ENCODE measurements at places on chromosomes 13 and 19. TPM values are rescaled to one million over a fixed set of nuclear protein-coding genes. Genes with fewer than 3 reads are reported as not detected.

The TPT1 gene
- total RNA-seq = 3,932 TPM

The ZNF358 gene
- total RNA-seq = 34.7 TPM

The BSG gene
- 282 TPM for total RNA-seq

The PNMA8A gene
- total RNA-seq = 8.8 TPM

The TNFRSF19 gene
- 9.1 TPM for total RNA-seq

The ACP5 gene
- total RNA-seq = 92.8 TPM

The APLP1 gene
- total RNA-seq = 2.6 TPM

The ZNF8 gene
- 4.2 TPM for total RNA-seq

The CNFN gene
- 4.8 TPM for total RNA-seq

The SOHLH2 gene
- total RNA-seq = not detected

The GJB2 gene
- 0.66 TPM for total RNA-seq

The RFPL4A gene
- not detected for total RNA-seq

The KCNN1 gene
- total RNA-seq = 0.59 TPM

The METTL21C gene
- total RNA-seq = not detected

The BRD4 gene
- total RNA-seq = 37.5 TPM

The LIM2 gene
- total RNA-seq = not detected

The FFAR2 gene
- total RNA-seq = 0.15 TPM

The TMEM143 gene
- total RNA-seq = 5.9 TPM

The SPRED3 gene
- 0.16 TPM for total RNA-seq

The ARHGEF1 gene
- 61.9 TPM for total RNA-seq

The SLC10A2 gene
- not detected for total RNA-seq

The ZNF677 gene
- total RNA-seq = 11.1 TPM

The CGB3 gene
- total RNA-seq = not detected

The TYROBP gene
- total RNA-seq = 56.4 TPM

The SULT2A1 gene
- total RNA-seq = not detected

The SPINT2 gene
- total RNA-seq = 639 TPM

The DNAAF3 gene
- total RNA-seq = 4.9 TPM

The SYT3 gene
- total RNA-seq = 0.33 TPM

The C19orf85 gene
- total RNA-seq = not detected

The ZFR2 gene
- total RNA-seq = 0.98 TPM

The GAPDHS gene
- not detected for total RNA-seq

The TNFSF9 gene
- total RNA-seq = 1.6 TPM

The KLK12 gene
- not detected for total RNA-seq

The OXGR1 gene
- total RNA-seq = 1.9 TPM

The SOX1 gene
- not detected for total RNA-seq

The VSTM1 gene
- total RNA-seq = not detected

The KLK7 gene
- 7.5 TPM for total RNA-seq

The PRSS57 gene
- total RNA-seq = not detected

The USHBP1 gene
- 7.0 TPM for total RNA-seq

The SIGLEC8 gene
- total RNA-seq = 0.80 TPM

The NTF4 gene
- total RNA-seq = not detected

The KLK11 gene
- total RNA-seq = 21.1 TPM

All from breast epithelium (tissue), 4 donors.